ENCODE measurements at places on chromosomes 12 and 14.

GRCh38 chr12:70785896-70786295, 134.6 kb downstream of the PTPRR start:
- DNase-seq = no peak

GRCh38 chr12:95940514-95940913, 1.9 kb downstream of the CCDC38 start:
- DNase-seq = no peak

DNA sequence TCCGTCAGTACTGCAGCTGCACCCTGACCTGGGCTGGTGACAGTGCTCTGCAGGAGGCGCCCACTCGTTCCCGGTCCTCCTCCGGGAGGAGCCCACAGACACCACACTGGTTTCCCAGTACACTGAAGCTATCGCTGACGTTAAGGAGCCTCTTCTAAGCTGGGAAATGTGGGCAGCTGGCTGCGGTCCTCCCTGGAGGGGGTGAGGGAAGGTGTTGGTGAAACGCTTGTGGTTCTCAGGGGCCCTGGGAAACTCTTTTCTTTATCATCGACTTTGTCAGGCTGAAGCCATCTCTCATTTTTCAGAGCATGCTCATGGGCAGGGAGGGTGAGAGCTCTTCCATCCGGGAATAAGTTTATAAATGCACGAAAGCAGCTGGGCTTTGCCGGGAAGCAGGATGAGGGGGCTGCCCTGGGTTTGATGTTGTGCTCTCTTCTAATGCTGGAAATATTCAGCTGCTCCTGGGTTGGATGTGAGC, 176.0 kb downstream of the CHST11 start:
- DNase-seq = peak; percentile 30

DNA sequence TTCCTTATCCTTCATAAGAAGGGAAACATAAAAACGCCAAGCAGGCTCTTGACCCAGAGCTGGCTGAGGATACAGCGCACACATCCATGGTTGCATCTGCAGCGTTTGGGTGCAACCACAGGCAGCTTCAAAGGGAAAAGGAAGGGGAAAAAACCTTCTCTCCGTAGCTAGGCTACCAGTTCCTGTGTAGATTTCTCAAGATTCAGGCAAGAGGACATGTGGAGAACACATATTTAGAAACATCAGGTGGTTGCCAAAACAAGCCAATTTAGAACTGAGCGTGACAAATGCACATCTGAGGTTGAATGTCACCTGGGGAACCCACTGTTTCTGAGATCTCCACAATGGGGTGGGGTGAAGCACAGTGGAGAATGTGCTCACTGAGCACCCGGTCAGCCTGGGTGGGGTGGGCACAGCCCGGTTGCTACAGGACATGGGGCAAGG, 78.3 kb upstream of the BDKRB2 start:
- no peak for DNase-seq
